ENCODE measurements at places on chromosomes 16 and 17.

DNA sequence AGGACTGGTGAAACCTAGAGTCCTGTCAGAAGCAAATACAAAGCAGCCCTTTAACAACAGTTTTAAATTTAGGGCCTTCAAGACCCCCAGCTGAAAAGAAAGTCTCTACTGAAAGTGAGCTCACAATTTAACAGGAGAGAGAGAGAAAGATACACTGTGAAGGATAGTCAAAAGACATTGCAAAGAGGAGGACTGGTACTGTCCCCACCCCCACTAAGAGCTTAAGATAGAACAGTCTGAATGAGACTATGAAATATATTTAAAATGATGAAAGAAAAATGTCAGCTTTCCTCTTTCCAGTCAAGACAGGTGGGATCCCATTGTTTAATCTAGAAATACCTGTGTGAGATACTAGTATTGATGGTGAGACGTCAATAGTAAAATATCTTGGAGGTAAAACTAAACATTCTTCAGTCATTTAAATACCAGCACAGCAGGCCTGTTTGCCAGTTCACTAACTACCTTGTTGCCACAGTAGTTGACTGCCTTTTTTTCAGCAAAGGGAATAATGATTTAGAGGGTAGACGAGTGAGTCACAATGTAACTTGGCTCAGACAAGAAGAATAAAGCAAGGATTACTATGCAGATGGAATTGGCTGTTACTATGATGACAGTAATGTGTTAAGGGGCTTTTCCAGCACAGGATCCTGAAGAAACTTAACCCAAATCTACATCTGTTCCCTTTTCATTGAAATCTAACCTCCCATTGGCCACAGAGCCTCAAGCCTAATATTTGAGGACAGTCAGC lies 47.2 kb upstream of the RASL10B start:
- DNase-seq = no peak

- DNase-seq = no peak
These were observed 4.2 kb downstream of the CCDC42 start for GRCh38 chr17:8740486-8740885.

DNA sequence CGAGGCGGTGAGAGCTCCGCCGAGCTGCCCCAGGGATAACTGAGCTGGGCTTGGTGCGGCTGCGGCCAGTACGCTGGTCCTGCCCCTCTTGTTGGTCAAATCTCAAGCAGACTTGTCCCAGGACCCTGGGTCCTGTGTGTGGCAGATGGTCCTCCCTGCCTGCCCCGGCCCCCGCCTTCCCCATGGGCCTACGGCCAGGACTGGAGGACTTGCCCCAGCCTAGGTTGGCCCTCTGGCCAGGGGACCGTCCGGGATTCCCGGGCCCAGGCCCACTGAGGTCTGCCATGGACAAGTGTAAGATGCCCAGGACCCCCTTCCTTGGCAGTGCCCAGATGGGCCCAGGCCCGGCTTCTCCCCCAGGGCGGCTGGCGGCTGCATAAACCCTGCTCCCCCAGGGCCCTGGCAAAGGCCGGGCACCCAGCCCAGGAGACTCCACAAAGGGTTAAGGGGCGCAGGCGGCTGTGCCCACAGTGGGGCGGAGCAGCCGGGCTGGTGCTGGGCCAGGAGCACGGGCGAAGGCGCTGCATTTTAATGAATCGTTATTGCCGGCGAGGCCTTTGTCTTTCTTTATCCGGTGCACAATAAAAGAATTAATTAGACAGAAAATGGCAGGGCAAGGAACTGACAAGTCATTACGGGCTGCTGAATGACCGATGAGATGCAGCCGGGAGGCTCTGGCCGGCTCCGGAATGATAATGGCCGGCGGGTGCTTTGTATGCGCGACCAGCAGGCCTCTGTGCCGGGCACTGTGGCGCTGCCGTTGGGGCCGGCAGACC lies 9.1 kb downstream of the SOX8 start:
- no peak for DNase-seq

- no peak for DNase-seq
These were observed 140.9 kb upstream of the WSB1 start for GRCh38 chr17:27153005-27153404.

GRCh38 chr17:44065668-44066203 lies 735 bp downstream of the LSM12 start:
- DNase-seq = no peak

GRCh38 chr16:25747160-25747758 lies 55.5 kb downstream of the HS3ST4 start:
- no peak for DNase-seq

- no peak for DNase-seq
These were observed 36.0 kb downstream of the NTN1 start for GRCh38 chr17:9057310-9057709.

- no peak for DNase-seq
These were observed 87.8 kb downstream of the MARCHF10 start for GRCh38 chr17:62720126-62720850.

DNA sequence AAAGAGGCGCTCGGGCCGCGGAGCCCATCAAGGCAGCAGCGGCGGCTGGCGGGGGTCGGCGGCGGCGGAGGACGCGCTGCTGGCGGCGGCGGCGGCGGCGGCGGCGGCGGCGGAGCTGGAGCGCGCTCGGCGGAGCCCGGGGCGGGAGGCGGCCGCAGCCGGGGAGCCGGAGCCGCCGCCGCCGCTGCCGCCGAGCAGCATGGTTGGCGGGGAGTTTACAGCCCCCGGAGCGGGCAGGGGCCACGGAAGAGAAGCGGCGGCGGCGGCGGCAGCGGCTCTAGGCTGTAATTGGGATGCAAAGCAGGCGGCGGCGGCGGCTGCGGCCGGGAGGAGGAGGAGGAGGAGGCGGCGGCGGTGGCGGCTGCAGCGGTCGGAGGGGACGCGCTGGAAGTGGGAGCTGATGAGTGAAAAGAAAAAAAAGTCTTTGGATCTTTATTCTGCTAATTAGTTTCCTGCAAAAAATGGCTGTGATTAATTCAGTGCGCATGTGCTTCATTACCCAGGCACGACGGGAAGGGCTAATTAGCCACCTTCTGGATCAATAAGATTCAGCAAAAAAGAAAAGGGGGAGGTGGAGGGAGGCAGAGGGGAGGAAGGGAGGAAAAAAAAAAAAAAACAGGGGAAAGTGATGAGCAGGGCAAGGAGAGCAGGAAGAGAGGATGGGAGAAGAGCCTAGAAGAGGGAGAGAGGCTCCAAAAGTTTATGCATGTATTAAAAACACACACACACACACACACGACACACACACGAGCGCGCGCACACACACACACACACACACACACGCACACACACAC lies 10.9 kb upstream of the ZFHX3 start:
- DNase-seq = peak; percentile 53

DNA sequence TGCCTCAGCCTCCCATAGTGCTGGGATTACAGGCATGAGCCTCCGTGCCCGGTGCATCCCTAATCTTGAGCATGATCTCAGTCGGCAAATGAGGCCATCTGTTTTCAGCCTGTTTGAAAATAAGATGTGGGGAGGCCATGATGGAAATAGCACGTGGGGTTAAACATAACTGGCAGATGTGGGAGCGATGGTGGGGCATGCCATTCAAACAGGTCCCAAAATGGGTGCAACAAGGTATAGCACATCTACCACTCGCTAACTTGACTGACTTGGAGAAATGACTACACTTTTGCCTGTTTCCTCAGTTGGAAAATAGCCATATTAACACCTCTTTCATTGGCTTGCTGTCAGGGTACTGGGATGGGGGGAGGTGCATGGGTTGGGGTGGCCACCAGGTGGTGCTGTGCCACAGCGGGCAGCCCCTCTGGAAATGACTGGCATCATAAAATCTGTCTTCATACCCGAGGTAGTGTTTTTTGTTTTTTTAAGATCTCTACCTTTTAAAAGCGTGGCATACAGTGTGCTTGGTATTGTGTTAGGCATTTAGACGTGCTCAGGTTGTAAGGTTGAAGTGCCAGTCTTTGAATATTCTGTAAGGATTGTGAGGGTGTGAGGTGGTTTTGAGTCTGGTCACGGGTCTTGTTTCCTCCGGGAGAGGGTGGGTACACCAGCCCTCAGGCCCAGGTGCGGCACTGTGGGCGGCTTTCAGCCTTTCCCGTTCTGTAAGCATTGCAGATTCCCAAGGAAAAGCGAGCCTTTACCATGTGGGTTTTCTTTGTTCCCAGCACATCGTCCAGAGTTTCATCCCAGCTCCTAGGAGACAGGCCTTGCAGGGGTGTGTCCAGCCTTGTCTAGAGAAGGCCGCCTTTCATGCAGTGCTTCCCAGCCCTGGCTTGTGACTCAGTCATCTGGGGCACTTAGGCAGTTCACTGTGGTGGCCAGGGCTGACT lies 2.9 kb upstream of the TTYH2 start:
- peak; percentile 70 for DNase-seq

DNA sequence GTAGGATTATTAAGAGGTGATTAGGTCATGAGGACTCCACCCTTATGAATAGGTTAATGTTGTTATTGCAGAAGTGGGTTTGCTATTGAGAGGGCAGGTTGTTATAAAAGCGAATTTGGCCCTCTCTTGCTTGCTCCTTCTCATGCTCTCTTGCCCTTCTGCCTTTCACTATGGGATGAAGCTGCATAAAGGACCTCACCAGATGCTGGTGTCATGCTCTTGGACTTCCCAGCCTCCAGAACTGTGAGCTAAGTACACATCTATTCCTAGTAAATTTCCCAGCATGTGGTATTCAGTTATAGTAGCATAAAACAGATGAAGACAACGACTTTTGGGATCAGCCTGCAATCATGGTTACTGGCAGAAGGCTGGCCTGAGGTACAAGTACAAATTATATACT lies 41.4 kb upstream of the FBXO47 start:
- DNase-seq = no peak

- DNase-seq = no peak
These were observed 5.0 kb downstream of the GCGR start for GRCh38 chr17:81808778-81809555.

DNA sequence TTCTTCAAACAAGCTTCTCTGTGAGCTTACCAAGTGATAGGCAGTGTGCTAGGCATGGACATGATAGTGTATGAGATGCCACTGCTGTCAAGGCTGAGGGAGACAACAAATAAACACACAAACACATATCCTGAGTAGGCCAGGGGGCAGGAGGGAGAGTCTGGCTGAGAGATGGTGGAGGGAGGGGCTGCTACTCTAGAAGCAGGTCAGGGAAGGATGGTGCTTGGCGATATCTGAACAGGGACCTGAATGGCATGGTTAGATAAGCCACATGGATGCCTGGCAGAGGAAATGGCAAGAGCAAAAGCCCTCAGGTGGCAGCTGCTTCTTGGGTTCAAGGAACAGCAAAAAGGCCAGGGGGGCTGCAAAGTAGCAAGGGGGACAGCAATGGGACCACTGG lies 8.6 kb upstream of the CHST6 start:
- DNase-seq = no peak

GRCh38 chr17:36949461-36949927 lies 740 bp downstream of the AATF start:
- no peak for DNase-seq

- DNase-seq = no peak
These were observed 22.5 kb downstream of the RPA1 start for GRCh38 chr17:1852327-1852726.

DNA sequence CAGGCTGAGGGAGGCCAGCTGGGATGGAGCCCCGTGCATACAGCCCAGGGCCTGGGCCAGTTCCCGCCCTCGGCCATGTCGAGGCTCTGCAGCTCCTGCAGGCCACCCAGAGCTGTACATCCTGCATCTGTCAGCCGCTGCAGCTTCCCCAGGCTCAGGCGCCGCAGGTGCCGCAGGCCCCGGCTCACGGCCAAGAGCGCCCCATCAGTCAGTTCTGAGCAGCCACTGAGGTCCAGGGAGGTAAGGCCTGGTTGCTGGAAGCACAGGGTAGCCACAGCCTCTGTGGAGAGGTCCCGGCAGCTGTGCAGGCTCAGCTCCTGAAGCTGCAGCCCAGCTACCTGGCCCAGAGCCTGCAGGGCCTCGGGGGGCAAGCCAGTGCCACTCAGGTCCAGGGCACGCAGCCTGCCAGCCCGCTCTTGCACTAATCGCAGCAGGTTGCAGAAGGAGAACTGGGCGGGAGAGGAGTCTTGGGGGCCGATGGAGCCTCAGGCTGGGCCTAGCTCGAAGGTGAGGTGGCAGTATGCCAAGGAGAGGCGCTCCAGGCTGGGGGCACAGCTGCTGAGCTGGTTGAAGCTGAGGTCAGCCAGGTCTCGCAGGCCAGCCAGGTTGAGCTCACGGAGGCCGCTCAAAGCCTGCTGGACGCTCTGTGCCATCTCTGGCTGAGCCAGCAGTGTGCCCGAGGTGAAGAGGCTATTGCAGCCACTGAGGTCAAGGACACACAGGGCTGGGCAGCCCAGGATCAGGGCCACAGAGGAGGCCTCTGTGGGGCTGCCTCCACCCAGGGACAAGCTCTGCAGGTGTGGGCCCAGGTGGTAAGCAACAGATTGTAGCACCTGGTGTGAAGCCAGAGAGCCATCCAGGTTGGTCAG lies 11.4 kb downstream of the ELMO3 start:
- DNase-seq = no peak

DNA sequence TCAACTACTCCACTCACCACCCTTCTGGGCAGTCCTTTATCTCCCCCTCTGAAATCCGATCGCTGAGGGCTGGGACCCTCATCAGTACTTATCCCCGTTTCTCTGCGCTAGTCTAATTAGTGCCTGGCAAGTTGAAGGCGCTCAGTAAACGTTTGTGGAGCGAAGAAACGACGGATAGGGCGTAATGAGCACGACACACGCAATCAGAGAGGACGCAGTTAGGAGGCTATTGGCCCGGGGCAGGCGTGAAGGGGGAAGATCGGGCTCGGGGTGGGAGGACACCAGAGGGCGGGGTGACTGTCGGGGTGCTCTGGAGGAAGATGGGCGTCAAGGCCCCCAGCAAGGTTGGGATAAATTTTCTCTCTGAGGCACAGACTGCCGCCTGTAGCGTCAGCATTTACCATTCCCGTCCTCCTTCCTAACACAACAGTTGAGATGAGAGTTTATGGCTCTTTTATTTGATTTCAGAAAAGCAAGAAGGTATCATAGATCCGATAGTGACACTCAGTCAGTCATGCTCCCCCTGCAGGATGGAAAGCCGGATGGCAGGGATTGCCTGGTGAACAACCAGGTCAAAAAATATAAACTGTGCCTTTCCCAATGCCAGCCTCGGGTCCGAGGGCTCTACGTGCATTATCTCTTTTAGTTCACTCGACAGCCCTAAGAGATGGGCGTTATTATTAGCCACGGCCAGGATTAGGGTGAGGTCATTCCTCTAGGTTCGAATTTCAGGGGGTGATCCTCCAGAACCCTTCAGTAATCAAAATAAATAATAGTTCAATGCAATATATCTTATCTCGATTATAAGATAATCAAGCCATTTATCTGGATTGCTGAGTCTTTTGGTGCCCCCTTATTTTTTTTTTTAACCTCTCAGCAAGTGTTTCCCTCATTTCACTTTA lies 9.5 kb upstream of the ARL4D start:
- peak; percentile 25 for DNase-seq

- DNase-seq = no peak
These were observed 6.1 kb downstream of the CARMIL2 start for GRCh38 chr16:67651039-67651438.

GRCh38 chr17:9432134-9432885 lies 143.3 kb downstream of the STX8 start:
- DNase-seq = no peak

- DNase-seq = peak; percentile 85
These were observed 9.4 kb upstream of the MYLK3 start for GRCh38 chr16:46757339-46758050.

DNA sequence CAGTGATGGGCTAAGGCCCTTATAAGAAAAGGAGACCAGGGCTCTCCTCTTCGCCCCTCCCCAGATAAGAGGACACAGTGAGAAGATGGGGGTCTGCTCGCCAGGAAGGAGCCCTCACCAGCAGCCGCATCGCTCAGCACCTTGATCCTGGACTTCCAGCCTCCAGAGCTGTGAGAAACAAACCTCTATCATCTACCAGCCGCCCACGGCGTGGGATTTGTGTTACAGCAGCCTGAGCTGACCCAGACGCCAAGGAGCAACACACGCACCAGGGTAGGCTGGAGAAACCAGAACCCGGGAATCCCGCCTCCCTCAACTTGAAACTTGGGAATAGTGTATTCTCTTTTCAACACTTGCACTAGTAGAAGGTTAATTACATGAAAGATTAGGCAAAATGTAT lies 4.2 kb upstream of the ZG16B start:
- no peak for DNase-seq

Measured in NCI-H510A treated with DMSO at 0.1 percent for 48 hours (cell line).